ENCODE measurements at places on chromosomes 6 and 20.

DNA sequence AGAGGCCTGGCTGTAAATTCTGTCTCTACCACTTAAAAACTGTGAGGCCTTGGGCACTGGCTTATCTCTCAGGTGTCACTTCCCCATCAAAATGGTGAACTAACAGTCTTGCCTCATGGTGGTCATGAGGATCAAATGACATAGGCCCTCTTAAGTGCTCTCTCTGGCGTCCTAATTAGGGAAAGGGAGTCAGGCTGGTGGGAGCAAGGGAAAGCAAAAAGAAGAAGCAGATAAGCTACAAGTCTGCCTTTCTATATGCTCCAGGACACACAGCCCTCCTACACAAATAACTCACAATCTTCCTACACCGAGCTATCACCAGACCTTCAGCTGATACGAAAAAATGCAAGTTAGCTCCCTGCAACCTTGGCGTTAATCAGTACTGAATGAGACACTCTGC is 19.5 kb upstream of the SLC22A16 start:
- DNase-seq: no peak

GRCh38 chr6:136784271-136784664 is 8.0 kb downstream of the MAP3K5 start:
- no peak for DNase-seq

DNA sequence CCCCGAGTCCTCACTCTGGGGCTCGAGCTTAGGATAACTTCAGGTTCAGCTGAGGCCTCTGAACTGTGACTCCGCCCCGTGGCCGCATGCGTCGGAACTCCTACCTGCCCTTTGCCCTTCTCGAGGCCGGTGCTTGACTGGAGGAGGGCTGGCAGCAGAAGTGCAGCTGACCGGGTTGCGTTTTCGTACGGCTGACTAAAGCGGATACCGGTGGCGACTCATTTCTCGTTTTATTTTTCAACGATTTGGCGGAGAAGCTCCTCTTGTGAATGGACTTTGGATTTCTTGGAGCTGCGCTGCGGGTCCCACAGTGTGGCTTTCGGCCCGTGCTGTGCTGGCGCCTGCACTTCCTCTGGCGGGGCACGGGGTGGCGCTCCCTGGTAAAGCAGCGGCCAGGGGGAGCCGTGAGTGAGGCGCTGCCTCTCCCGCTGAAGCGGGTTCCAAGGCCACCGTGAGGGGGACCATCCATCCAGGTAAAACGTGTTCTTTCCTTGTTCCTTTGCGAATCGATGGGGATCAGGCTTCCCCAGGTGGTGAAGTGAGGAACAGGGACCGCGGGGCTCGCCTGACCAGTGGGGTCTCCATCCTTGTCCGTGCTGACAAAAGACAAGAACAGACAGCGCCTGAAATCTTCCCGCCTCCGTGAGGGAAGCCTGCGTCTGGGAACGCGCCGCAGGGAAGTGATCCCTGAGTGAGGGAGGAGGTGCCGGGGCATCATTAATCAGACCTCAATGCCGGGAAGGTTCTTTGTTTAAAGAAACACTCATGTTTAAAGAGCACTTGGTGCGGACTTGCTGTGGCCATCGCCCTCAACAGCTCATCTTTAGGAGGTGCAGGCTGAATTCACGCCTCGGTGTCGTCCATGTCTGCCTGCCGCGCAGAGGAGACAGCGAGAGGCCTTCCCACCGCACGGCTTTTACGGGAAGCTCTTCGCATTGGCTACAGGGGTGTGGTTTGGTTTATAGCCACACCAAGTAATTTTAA is 38.8 kb downstream of the ERMARD start:
- peak; percentile 63 for DNase-seq

DNA sequence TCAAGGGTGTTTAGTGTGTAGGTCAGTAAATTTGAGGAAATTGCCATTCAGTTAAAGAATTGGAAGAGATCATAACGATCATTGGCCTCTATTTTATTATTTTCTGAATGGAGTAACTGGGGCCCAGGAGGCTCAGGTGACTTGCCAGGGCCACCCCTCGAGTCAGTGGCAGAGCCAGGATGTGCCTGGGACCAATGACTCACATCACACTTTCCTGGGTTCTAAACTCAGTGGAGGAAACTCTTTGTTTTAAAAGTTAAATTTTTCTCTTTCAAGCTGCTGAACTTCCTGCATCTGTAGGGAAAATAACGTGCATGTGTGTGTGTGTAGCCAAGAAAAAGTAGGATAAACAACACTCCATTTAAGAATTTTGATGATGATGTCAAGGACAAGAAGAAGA is 135.5 kb downstream of the MYLK4 start:
- DNase-seq: no peak

DNA sequence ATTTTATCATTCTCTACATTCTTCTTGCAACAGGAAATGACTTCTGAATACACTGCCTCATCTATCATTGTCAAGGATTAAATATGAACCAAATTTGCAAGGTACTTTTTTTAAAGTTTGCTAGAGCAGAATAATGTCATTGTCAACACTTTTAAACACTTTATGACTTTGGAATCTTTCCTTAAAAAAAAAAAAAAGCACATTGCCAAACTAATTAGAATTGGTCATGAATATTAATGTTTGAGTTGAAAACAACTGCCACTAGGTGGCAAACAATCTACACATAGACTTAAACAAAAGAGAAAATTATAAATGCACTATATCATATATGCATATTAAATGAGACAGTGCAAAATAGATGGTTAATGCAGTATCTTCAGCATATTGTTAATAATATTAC is 32.5 kb upstream of the TMEM244 start:
- DNase-seq: peak; percentile 45

GRCh38 chr6:111806165-111806547 is 67.1 kb downstream of the FYN start:
- DNase-seq: no peak

DNA sequence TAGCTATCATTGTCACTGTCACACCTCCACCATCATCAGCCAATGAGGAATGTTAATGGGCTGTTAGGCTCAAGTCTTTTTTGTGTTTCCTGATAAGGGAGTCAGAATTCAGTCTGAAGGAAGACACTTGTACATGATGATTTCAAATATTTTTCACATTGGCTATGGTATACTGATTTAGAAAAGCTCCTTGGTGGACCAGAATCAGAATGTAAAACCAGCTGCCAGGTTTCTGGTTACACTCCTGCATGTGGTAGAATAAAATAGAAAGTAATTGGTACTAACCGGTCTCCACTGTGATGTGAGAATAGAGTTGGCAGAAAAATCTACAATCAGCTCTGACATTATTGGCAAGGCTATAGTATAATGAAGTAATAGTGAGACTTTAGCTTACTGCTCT is 10.7 kb downstream of the COL9A1 start:
- DNase-seq: no peak

DNA sequence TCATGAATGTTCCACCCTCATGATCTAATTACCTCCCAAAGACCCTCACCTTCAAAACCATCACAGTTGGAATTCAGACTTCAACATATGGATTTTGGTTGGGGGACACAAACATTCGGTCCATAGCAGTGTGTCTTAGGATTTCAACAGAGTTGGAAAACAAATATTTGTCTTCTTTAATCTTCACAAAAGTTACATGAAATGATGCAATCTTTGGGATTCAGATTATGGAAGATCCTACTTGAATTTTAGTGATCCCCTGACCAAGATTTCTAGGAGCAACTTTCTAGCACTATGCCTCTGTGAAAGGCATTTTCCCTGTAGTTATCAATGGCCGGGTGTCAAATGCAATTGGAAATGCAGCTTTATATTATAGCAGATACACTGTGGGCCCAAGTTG is 86.5 kb downstream of the TRMT11 start:
- no peak for DNase-seq

- DNase-seq: peak; percentile 39
These were observed 4.1 kb upstream of the ABT1 start for GRCh38 chr6:26592649-26593048.

- no peak for DNase-seq
These were observed 127.2 kb downstream of the DTNBP1 start for GRCh38 chr6:15535495-15536197.

DNA sequence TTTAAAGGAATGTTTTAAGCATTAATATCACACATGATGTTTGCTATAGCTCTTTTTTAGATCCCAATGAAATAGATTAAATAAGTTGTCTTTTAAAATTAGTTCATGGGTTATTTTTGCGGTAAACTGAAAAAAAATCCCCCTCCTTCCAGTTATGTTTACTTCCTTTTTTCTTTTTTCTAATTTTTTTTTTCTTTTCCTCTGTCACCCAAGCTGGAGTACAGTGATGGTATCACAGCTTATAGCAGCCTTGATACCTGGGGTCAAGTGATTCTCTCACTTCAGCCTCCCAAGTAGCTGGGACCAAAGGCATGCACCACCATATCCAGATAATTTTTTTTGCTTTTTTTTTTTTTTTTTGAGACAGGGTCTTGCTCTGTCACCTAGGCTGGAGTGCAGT is 17.8 kb upstream of the SCAF8 start:
- no peak for DNase-seq

- DNase-seq: peak; percentile 31
These were observed 862 bp downstream of the UCKL1 start for GRCh38 chr20:63955281-63955826.

DNA sequence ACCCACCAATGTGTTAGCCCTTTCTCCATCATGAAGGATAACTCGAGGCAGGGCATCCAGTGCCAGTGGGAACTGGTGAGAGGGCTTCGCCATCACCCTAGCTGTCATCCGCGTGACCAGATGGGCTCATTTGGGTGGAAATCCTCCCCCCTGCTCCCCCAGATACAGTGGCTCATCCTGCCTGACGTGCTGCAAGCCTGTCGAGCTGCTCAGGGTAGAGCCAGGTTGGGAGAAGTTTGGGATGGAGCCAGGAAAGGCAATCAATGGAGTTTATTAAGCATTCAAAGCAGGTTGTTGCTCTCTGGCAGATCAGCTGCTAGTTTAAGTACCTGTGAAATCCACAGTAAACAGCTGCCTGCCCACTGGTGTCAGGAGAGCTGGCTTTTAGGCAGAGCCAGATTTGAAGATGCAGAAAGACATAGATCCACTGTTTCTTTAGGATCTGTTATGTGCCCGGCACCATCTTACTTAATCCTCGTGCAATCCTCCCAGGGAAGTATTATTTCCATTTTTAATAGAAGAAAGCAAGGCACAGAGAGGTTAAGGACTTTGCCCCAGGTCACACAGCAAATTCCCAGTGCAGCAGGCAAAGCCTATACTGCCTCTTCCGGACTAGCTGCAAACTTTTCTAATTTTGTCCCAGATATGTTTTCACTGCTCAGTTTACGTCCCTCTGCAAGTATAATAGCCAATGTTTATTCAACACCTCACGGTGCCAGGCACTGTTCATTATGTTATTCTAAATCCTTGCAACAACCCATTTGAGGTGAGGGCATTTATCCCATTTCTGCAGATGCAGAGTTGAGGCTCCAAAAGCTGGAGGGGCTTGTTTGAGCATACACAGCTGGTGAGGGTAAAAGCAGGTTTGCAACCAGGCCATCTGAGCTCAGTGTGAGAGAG is 54.1 kb upstream of the KCNG1 start:
- no peak for DNase-seq

GRCh38 chr20:56634307-56634706 is 5.2 kb downstream of the TFAP2C start:
- no peak for DNase-seq

- DNase-seq: no peak
These were observed 48.9 kb downstream of the ELOVL2 start for GRCh38 chr6:10995114-10995707.

GRCh38 chr6:120918137-120918536 is 416.1 kb downstream of the TBC1D32 start:
- no peak for DNase-seq

GRCh38 chr20:9353180-9353915 is 161.0 kb upstream of the LAMP5 start:
- DNase-seq: no peak

GRCh38 chr6:8047541-8048292 is 16.5 kb downstream of the BLOC1S5 start:
- no peak for DNase-seq

DNA sequence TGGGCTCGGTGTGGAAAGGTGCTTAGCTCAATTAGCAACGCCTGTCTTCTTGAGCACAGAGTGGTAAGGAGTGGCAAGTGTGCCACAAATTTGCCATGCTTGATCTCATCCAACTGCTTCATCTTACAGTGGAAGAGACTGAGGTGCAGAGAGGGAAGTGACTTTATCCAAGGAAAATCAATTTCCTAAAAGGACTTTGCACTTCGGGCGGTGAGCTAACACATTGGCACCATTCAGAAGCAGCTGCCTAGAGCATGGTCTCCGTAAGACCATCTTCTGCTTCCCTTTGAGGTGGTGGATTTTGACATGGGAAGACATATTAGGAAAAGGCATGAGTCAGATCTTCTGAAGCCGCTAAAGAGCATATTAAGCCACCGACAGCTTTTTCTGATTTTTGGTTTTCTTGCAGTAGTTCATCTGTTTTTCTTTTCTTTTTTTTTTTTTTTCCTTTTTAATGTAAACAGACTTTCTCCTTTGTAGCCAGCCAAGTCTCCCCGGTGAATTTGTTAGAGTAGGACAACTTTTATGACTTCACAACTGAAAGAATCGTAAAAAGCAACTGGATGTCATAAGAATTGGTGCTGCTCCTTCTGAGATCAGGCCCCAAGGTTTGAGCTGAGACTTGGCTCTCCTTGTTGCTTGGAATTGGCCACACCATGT is 273.2 kb downstream of the CDC5L start:
- DNase-seq: peak; percentile 98

DNA sequence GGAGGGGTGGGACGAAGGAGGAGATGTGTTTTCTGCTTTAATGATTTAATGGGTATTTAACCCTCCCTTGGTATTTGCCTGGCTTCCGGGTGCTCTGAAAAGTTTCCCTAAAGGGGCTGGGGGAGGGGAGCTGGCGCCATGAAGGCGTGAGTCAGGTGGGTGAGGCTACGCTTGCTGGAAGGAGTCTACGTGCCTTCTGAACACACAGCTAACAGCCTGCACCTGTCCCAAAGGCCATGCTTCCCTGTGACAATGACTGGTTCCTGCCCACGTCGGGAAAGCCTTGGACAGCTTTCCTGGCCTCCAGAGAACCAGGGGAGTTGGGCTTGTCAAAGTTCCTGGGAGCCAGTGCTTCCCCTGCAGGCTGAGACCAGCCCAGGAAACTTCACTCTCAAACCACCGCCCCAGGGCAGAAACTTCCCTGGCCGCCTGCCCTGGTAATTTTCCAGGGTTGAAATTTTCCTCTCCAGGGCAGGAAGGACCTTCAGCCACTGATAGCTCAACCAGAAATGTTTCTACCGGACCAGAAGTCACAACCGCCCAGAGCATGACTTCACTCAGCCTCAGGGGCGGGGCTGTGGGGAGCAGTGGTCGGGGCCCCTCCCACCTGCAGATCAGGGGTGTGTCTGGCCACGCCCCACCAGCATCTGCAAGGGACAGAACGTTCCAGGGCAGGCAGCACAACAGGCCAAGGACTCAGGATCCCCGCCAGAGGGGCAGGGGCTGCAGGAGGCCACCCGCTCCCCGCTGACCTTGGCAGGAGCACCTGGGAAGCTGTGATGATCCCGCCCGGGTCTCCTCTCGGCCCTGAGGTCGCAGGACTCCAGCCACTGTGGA is 18.6 kb upstream of the SLCO4A1 start:
- peak; percentile 75 for DNase-seq

Data from AG10803 (cell line).